Ureter (tissue), 1 donor: ENCODE measurements at places on chromosomes 13 and 19.

GRCh38 chr13:41791056-41791455, 169.9 kb downstream of the VWA8 start:
- DNase-seq: no peak

GRCh38 chr13:77172650-77173049, 145.7 kb upstream of the FBXL3 start:
- DNase-seq: no peak

- DNase-seq: no peak
These were observed 16.9 kb downstream of the PROSER1 start for GRCh38 chr13:39020853-39021462.

DNA sequence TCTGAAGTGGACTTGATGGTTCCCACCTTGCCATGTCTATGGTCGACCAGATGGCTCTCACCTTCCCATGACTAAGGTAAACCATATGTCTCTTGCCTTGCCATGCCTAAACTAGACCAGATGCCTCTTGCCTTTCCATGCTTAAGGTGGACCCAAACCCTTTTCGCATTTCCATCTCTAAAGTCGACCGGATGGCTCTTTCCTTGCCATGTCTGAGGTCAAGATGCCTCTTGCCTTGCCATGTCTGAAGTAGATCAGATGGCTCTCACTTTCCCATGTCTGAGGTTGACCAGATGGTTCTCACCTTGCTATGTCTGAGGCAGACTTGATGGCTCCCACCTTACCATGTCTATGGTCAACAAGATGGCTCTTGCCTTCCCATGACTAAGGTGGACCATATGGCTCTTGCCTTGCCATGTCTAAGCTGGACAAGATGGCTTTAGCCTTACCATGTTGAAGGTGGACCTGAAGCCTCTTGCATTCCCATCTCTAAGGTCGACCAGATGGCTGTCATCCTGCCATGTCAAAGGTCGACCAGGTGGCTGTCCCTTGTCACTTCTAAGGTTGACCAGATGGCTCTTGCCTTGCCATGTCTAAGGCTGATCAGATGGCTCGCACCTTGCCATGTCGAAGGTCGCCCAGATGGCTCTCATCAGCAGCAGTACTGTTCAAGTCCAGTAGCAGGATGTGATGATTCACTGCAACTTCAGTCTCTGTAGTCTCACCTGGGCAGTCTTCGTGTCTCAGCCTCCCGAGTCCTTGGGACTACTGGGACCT, 1439.4 kb downstream of the UQCRFS1 start:
- no peak for DNase-seq

DNA sequence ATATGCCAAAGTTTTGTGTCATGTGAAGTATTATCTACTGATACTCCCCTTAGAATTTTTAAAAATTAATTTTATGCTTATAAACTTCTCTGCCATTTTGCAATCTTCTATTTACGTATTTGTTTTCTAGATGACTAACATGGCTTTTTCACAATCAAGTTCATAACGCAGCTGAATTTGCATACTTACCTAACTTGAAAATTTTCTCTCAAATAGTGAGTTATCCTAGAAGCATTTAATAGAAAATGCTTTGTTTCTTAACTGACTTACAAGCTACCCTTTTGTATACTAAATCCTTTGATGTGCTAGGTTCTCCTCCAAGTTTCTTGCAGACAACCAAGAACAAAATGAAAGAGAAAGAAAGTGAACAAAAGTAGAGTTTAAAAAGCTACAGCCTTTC, 683.5 kb downstream of the LIG4 start:
- DNase-seq: no peak

GRCh38 chr19:35213663-35214632, 14.6 kb downstream of the FAM187B start:
- DNase-seq: peak; percentile 90

GRCh38 chr13:84645196-84646012, 763.1 kb upstream of the SLITRK1 start:
- no peak for DNase-seq

GRCh38 chr19:58123354-58123753, 25.3 kb upstream of the ZSCAN18 start:
- no peak for DNase-seq

DNA sequence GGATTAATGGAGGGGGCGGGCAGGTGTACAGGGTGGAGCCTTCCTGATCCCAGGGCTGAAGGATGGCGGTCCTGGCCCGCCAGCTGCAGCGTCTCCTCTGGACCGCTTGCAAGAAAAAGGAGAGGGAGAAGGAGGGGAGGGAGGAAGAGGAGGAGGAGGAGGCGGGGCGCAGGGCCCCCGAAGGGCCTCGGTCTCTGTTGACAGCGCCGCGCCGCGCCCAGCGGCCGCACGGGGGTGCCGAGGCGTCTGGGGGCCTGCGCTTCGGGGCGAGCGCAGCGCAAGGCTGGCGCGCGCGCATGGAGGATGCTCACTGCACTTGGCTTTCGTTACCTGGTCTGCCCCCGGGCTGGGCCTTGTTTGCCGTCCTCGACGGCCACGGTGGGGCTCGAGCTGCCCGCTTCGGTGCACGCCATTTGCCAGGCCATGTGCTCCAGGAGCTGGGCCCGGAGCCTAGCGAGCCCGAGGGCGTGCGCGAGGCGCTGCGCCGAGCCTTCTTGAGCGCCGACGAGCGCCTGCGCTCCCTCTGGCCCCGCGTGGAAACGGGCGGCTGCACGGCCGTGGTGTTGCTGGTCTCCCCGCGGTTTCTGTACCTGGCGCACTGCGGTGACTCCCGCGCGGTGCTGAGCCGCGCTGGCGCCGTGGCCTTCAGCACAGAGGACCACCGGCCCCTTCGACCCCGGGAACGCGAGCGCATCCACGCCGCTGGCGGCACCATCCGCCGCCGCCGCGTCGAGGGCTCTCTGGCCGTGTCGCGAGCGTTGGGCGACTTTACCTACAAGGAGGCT, at the start of gene PPM1N:
TSS of gene PPM1N (plus strand) at position 33 of the 785 bp plus-strand sequence. CDS start at position 63, 30 bp downstream.
- DNase-seq: no peak

DNA sequence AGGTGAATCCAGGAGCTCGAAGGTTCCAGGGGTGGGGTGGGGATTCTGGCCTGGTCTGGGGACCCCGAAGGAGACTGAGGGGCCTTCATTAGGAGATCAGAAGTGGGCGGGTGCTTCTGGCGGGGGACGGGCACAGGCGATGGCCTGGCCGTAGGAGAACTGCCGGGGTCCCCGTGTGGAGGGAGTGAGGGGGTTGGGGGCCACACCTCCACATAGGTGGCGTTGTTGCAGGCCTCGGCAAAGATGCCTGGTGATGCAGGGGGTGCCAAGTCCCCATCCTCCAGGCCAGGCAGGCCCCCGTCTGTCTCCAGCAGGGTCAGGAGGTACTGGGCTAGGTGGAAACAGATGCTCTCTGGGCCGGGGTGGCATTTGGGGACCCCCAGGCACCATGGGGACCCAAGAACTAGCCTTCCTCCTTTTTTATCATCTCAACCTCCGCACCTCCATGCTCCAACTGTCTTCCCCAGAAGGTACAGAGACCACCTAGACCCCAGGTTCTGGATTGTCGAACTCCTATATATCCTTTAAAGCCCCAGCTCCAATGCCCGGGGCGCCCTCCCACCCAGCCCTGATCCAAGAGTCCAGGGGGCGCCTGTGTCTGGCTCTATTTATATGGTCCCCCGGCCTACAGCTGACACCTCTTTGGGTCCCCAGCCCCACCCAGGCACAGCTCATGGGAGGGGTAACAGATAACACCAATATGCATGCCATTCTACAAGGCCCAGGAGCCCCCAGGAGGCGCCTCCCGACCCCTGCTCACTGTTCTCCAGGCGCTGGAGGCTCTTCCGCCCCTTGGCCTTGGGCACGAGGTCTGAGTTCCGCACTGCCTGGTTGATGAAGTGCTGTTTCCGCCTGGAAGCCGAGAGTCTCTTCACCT, 8.2 kb downstream of the RNU6-9 start:
- DNase-seq: no peak

GRCh38 chr13:67146523-67147130, 83.5 kb downstream of the PCDH9 start:
- DNase-seq: no peak

DNA sequence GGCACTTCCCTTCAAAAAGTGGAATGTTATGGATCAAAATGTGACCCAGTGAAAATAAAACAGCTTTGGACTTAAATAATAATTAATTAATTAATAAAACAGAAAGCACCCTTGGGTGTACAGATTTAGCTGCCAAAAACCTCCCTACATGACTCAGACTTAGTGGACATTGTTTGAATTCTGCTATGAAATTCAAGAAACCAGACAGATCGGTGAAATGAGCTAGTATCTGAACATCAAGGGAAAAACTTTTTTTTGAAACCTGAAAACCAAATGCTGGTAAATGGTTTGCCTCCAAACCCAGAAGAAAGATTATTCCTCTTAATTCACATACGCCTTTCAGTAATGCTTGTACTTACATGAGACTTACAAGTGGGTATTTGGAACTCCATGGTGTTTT, 33.5 kb downstream of the SOX21 start:
- DNase-seq: no peak

DNA sequence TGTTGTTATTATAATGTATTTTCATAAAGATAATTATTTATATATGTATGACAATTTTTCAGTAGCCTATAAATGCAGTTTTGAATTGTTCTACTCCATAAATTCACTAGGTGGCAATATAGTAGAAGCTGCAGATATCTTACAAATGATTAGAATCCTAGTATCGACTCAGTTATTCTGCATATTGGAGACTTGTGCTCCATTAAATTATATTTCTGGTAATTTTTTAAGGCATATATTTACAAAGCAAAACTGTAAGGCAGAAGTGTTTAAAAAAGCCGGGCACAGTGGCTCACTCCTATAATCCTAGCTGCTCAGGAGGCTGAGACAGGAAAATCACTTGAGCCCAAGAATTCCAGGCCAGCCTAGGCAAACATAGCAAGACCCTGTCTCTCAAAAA, 58.7 kb downstream of the DPY19L3 start:
- DNase-seq: no peak

DNA sequence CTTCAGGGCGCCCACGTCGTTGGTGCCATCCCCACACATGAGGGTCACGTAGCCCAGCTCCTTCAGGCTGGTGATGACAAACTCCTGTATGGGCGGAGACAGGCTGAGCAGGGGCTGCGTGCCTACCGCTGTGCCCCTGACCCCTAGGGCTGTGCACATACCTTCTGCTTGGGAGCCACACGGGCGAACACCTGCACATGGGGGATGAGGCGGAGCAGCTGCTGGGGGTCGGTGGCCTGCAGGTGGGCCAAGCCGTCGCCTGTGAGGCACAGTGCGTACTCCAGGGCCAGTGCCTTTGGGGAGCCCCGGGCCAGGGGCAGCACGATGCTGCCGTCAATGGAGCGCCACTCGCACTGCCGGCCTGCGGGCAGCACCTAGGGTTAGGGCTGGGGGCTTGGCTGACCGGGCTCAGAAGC, 6.1 kb upstream of the GMIP start:
- DNase-seq: no peak

DNA sequence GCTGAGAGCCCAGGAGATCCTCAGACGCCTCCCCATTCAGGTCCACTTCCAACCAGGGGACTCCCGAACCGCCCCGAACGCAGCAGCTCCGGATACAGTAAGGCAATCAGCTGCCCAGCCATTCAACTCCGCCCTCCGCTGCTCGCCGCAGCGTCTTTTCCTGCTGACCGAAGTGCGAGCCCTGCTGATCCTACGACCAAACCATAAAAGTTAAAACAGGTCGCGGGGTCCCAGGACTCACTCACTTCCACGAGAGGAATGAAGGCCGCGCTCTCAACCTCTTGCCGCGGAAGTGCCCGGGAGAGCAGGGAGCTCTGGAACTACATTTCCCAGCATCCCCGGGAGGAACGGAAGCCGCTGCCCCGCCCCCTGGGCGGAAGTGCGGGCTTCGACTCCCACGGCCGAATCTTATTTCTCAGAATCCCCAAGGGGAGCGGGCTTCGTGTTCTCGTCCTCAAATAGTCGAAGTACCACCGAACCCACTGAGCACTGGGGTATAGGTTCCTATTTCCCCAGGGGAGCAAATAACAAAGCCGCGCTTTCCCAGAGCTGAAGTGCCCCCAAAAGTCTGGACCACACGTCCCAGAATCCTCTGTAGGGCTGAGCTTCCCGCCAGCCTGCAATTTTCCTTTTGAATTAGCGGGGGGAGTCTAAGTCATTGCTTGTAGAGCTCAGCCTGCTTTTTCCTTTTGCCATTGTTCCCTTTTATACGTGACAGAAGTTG, at the start of gene ZNF45:
TSS of gene ZNF45 (minus strand) at position 298 of the 724 bp plus-strand sequence. CDS start 13,097 bp downstream, outside the sequence.
- peak; percentile 92 for DNase-seq

GRCh38 chr13:46726347-46726746, 70.6 kb downstream of the ESD start:
- no peak for DNase-seq
